Body of pancreas (tissue), 4 donors: ENCODE measurements at places on chromosomes 2 and 18. TPM values are rescaled to one million over a fixed set of nuclear protein-coding genes. Genes with fewer than 3 reads are reported as not detected.

Gene DTNA
- 31.0 TPM for total RNA-seq

Gene TTC39C
- total RNA-seq = 20.1 TPM

Gene ATF2
- total RNA-seq = 48.1 TPM

Gene C2orf42
- total RNA-seq = 6.3 TPM

Gene KLHL29
- total RNA-seq = 4.0 TPM

Gene B3GNT2
- total RNA-seq = 12.2 TPM

Gene GAREM1
- total RNA-seq = 16.1 TPM

Gene GALNT5
- total RNA-seq = 3.1 TPM

Gene TCF23
- total RNA-seq = 0.66 TPM

Gene SRD5A2
- not detected for total RNA-seq

Gene MPHOSPH10
- 19.1 TPM for total RNA-seq

Gene SPC25
- total RNA-seq = not detected

Gene CFAP65
- total RNA-seq = not detected

Gene SLC5A7
- total RNA-seq = 0.26 TPM

Gene SCN9A
- total RNA-seq = 9.9 TPM

Gene SETBP1
- total RNA-seq = 37.2 TPM

Gene GPR39
- total RNA-seq = 9.6 TPM

Gene NAT8
- total RNA-seq = not detected

Gene STPG4
- total RNA-seq = not detected

Gene PLCD4
- total RNA-seq = 0.52 TPM

Gene CAD
- total RNA-seq = 36.9 TPM

Gene TXNDC2
- not detected for total RNA-seq

Gene CD8B2
- total RNA-seq = not detected

Gene CKAP2L
- not detected for total RNA-seq

Gene TTN
- total RNA-seq = 94.6 TPM

Gene ALMS1
- 44.5 TPM for total RNA-seq

Gene DSG4
- not detected for total RNA-seq

Gene C2orf80
- not detected for total RNA-seq

Gene ZNF514
- 11.2 TPM for total RNA-seq

Gene KCNG2
- not detected for total RNA-seq

Gene CELF4
- 3.3 TPM for total RNA-seq

Gene SPATA3
- total RNA-seq = not detected

Gene UPP2
- not detected for total RNA-seq

Gene RAD51AP2
- 0.26 TPM for total RNA-seq

Gene CHRND
- total RNA-seq = not detected

Gene CD28
- 0.52 TPM for total RNA-seq

Gene KIF5C
- total RNA-seq = 2.0 TPM

Gene AGXT
- not detected for total RNA-seq

Gene ANTXR1
- total RNA-seq = 11.2 TPM

Gene ZNF804A
- total RNA-seq = not detected
